WTC11 (cell line): ENCODE measurements at places on chromosomes 5 and 9.
A peak's percentile ranks its signal among the peaks of the same experiment; 100 is the strongest.

DNA sequence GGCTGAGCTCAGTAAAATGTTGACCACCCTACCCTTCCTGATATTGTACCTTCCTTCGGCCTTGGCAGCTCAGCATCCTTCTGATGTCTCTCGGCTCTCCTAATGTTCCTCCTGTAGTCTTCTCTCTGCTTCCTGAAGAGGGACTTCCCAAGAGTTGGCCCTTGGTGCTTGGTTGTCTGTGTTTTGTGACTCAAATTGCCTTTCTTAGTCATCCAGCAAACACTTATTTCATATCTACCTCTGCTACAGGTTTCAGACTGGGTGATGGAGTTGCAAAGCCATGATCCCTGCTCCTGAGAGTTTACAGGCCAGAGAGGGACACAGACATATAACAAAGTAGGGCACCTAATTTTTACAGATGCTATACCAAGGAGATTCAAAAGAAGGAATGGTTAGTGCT lies 70.1 kb downstream of the SV2C start:
- no peak for DNase-seq

GRCh38 chr9:5642170-5642569 lies 13.3 kb downstream of the RIC1 start:
- no peak for DNase-seq

- no peak for DNase-seq
Observed at GRCh38 chr9:105511446-105511845, 46.5 kb upstream of the FKTN start.

DNA sequence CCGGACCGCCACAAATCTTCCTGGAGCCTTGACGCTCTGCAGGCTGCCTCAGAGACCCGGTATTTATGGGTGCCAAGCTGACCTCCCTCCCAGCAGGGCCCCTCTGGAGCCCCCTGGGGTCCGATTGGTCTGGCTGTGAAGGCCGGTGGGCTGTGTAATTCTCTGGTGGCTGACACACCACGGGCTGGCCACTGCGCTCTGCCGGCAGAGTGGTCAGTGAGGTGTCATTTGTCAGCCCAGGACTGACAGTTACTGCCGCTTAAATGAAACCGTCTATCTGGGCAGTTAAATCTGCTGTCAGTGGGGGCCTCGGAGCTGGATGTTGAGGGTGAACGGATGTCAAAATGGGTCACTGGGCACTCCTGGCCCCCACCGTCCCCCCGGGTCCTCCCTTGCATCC lies 10.7 kb downstream of the NR5A1 start:
- no peak for DNase-seq

- no peak for DNase-seq
Observed at GRCh38 chr5:33299621-33300208, 141.1 kb upstream of the TARS1 start.

- no peak for DNase-seq
Observed at GRCh38 chr5:74040811-74041491, 415.0 kb downstream of the ARHGEF28 start.

DNA sequence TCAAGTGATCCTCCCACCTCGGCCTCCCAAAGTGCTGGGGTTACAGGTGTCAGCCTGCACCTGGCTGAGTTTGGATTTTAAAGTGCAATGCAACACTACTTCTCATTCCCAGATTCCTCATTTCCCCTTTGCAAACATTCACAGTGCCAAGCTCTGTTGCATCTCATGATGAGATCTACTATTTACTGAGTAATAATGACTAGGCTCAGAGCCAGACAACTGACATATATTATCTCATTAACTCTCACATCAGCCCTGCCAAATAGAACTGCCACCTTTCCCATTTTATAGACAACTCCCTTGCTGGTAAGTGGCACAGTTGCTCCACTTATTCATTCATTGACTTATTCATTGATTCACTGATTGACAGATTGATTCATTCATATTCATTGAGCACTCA lies 7.0 kb downstream of the PDE6A start:
- no peak for DNase-seq

DNA sequence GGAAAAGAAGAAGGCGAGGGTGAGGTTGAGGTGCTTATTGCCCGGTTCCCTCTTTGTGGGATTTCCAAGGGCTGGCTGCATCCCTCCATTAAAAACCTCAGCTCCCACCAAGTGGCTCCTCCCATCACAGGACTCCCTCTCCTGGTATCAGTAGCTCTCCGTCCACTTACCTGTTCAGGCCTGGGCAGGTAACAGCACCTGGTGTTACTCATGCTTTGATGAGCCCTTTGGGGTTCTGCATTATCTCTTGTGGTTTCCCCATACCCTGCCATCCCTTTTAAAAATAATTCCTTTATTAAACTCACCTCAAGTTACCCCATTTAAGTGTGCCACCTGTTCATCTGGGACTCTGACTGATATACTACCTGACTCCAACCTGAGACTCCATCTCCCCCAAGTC lies 17.5 kb upstream of the TGFBR1 start:
- no peak for DNase-seq

DNA sequence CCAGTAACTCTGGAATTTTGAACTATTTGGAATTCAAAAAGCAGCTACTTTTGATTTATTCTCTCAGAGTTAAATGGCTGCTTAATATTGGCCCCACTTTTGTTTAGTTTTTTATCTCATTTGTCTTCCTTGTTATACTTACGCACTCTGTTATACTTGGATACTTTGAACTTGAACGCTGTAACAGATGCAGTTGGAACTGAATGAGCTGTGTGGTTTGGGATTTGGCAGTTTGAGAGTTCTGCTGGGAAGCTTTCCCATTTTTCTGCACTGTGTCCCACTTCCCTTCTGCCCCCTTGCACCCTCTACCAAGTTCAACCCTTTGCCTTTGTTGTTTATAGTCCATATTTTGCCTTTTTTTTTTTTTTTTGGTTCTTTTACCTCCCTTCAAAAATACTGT lies 3.8 kb downstream of the RHOBTB3 start:
- DNase-seq = no peak

- no peak for DNase-seq
Observed at GRCh38 chr5:142152384-142152732, 43.8 kb downstream of the NDFIP1 start.

- DNase-seq = no peak
Observed at GRCh38 chr5:65172486-65173129, 309.1 kb downstream of the ADAMTS6 start.

DNA sequence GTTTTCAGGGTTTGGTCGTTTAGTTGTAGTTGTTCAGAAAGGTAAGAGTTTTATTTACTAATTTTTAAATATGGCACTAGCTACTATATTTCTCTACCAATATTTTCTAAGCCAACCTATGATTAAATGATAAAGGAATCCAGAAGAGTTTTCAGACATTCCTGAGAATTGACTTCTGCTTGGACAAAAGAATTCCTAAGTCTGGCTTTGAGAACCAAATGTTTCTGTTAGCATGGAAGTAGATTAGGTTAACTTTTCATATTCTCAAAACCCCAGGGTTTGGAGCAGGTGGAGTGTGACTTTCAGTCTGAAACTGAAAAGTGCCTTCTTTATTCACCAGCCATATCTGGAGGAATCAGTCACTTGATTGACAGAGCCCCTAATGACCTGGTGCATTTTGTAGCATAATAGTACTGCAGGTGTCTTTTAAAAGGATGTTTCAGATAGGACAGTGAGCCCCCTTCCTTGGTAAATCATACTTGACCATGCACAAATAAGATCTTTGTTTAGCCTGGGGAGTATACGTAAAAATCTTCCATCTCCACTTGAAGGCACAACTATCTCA lies 457.0 kb upstream of the ZNF462 start:
- no peak for DNase-seq

- DNase-seq = no peak
Observed at GRCh38 chr5:96859375-96859774, 16.9 kb upstream of the ERAP2 start.

DNA sequence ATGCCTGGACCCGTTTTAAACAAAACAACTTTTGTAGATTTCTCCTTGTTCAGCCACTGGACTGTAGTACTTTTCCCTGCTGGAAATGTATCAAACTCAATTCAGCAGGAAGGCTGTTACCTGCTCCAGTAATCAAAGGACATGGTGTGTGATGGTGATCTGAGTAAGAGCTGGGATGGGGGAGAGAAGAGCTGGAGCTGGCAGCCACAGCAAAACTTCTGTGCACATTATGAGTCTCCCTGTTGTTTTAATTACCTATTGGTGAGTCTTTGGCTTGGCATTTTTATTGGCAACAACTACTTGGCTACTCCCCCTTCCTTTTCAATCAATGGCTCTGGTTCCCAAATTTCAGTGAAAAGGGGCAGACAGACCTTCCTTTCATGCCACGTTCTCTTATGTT lies 9.7 kb downstream of the NREP start:
- no peak for DNase-seq

DNA sequence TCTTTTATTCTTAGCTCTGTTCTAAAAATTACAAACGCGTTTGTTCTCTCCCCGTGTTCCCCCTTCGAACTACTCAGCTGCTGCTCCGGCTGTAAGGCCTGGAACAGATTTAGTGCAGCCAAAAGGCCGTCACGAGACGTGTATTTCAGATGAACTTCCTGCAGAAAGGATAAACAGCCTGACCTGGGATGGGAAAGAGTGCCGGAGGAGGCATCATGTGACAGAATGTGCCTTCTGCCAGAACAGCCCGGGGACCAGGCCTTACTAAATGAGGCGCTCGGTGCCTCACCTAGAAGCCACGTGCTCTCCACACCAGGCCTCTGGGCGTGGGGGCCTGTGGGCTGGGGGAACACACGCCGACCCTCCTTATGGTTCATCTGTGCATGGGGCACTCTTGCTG lies 94.7 kb downstream of the PPARGC1B start:
- DNase-seq = no peak

GRCh38 chr5:113510836-113511451 lies 2.5 kb upstream of the YTHDC2 start:
- no peak for DNase-seq

GRCh38 chr9:69317894-69318293 lies 7.1 kb upstream of the ENTREP1 start:
- DNase-seq = no peak

DNA sequence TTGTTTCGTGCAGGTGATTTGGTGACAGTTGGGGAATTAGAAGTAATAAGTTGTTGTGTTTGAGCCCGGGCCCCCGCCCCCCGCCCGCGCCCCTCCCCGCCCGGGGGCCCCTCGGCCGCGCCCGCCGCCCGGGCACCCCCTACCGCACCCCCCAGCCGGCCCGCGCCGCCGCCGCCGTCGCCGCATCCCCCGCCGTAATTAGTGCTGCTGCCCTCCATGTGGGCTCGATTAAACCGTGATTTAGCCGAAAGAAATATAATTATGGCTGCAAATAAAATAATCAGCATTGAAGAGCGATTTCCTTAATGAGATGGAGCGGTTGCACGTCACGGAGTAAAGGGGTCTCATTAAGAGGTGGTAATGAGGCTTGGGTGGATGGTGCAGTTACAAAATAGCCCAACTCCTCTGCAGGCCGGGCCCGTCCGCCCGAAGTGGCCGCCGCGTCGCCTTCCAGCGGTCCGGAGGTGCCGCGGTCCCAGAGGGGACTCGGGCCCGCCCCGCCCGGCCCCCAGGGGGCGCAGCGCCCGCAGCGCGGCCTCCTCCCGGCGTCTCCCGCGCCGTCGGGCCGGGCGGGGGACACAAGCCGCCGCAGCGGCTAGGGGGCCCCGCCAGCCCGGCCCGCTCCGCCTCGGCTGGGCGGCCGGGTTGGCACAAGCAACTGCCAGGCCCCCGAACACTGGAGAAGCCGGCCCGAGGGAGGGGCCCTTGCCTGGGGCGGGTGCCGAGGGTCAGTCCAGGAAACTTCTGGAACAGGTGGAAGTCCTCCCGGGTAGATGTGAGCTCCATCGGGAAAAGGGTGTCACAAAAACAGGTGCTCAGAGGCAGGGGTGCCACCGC lies 6.9 kb upstream of the OTP start:
- DNase-seq = peak; percentile 69

DNA sequence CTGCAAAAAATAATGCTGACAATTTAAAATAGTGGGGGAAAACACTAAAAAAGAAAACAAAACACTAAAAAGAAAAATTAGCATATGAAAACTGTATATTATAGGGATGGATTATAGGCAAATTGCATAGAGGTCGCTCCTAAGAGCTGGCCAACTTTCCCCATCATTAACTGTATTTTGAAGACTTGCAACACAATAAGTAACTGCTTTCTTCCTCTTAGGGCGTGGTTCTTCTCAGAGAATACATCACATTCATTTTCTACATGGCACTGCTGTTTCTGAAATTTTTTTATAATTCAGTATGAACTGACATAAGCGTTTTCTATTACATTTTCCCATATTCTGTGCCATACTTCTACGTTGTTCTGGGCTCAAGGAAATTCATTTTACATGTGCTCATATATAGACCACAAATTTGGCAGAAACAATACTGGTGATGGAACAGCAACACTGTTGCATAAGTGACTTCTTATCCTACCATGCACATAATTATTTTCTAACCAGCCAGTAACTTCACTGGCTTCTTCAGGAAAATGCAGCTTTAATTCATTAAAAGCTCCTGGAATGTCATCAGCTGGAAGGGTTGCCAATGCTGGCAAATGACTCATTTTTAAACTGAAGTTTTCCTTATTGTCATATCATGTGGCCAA lies 171.2 kb upstream of the DMAC1 start:
- DNase-seq = no peak

DNA sequence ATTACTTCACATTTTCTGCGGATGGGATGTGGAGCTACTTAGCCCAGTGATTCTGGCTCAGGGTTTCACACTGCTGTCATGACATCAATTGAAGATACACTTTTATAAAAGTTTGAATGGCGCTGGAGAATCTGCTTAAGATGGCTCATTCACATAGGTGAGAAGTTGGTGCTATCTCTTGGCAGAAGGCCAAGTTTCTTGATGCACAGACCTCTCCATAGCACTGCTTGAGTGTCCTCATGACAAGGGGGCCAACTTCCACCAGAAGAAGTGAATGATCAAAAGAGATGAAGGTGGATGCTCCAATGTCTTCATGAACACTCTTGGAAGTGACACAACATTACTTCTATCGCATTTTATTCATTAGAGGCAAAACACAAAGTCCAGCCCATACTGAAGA lies 403.7 kb upstream of the CCNG1 start:
- no peak for DNase-seq

- no peak for DNase-seq
Observed at GRCh38 chr9:79809931-79810330, 238.2 kb downstream of the TLE4 start.

GRCh38 chr5:110321117-110321516 lies 405.4 kb downstream of the TMEM232 start:
- DNase-seq = no peak

DNA sequence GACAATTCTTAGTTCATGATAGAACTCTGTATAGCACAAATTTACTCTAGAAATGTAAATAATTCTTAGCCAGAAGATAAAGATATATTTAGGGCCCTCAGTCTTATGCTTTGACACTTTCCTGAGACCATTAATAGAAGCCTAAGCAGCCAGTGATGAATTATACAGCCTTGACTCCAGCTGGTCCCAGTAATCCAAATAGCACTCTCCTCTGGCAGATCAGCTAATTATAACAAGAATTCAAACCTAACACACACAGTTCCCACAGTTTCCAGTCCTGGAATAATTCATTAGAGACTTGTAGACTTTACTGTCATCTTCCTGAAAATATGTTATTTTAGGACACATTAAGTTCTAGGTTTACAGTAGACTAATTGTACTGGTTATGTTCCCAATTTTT lies 50.4 kb downstream of the SHOC1 start:
- DNase-seq = no peak

GRCh38 chr5:58069846-58070245 lies 390.0 kb downstream of the PLK2 start:
- no peak for DNase-seq
